ENCODE measurements at places on chromosomes 6 and 20.
A peak's percentile ranks its signal among the peaks of the same experiment; 100 is the strongest.

DNA sequence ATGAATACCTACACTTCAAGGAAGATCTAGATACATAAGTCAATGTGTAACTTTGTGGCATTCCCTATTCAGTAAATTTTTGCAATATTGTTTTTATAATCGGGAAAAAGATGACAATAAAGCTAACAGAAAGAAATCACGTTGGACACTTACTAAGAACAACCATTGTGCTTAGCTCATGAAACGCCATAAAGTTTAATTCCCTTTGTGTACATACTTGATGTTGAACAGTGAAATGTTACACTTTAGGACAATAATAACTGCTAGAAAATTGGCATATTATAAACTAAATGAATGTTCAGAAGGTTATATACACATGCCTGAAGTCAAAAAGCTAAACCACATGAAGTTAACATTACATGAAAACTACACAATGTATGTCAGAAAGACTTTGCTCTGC is 153.2 kb downstream of the TASP1 start:
- no peak for DNase-seq

DNA sequence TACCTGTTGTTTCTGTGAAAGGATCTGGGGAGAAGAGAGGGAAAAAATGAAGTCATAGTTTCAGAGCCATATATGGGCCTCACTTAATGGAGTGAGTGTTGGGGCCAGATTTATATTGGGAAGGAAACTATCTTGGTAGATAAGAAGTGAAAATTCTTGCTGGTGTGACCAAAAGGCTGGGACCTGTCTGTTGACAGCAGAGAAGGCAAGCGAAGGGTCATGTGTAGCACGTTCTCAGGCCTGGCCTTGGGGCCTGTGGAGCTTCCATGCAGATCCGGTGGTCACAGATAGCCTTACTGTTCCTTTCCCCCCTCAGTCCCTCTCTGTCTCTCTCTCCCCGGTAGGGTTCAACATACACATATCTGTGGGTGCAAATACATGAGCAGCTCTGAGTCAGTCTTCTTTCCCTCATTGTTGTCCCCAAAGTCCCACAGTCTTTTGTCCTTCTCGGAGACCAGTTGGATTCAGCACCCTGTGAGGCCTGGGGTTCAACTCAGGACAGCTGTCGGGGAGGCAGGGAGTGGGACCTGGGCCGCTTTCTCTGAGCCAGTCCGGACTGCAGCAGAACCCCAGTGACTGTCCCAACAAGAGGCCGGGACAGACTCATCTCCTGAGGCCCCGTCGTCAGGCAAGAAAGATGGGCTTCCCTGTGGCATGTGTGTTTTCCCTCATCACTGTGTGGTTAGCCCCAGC is 34.6 kb downstream of the PPP1R14C start:
- no peak for DNase-seq

DNA sequence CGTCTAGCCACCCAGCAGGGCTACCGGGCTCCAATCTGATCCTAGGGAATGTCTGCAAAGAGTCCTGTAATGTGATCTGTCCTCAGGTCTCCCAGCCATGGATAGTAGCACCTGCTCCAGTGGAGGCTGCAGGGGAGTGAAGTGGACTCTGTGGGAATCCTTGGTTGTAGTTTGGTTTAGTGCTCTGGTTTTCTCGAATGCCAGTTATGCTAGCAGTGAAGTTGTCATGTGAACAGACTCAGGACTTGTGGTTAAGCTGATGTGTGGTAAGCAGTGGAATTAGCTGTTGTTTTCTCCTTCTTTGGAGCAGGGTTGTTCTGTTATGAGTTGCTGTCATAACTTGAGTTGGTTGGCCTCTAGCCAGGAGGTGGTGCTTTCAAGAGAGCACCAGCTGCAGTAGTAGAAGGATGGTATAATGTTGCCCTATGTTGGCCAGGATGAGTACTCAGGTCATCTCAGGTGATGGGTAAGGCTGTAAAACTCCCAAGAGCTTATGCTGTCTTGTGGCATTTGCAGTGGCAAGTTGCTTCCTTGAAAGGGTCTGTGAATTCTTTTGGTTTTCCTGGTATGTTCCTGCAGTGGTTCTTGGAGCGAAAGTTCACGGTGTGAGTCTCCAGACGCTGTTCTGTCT is 390.2 kb downstream of the UTRN start:
- DNase-seq = no peak

- peak; percentile 37 for DNase-seq
Measured at GRCh38 chr6:111482188-111482958, 645 bp downstream of the REV3L start.

DNA sequence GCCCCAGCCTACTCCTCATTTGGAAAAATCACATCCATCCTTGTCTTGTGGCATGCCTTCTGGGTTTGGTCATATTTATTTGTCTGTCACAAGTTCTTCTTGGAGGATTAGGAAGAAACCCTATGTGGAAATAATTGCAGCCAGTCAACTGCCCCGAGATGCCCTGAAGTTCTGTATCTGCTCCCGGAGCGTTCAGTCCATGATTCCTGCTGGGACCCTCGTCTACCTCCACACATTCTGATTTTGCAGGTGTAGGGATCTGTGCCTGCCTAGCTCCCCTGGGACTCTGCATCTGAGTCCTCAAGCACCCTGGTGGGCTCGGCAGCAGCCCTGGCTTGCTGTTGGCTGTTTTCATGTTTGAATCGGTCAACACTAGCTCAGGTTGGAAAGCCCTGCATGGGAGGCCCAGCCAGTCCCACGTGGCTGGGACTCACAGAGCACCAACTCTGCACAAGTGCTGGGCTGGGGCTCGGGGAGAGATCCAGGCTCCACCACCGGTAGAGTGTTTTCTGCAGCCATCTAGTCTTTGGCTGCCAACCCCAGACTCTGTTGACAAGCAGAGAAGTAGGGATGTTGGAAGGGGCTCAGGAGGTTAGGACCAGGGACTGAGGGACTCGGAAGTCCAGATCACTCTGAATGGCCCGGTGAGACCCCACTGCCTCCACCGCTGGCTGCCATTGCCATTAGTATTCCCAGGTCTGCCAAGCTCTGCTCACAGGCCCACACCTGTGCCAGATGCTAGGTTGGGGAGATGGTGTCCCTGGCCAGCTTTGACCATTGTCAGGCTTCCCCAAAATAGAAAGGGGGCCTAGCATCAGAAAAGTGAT is 183.5 kb upstream of the CST7 start:
- DNase-seq = no peak

GRCh38 chr6:40630051-40630450 is 42.9 kb upstream of the LRFN2 start:
- DNase-seq = no peak

GRCh38 chr6:167993169-167993568 is 4.3 kb upstream of the KIF25 start:
- DNase-seq = no peak

- no peak for DNase-seq
Measured at GRCh38 chr6:39930540-39930939, 3.7 kb downstream of the MOCS1 start.

GRCh38 chr6:3455569-3456394 is 1.1 kb downstream of the SLC22A23 start:
- peak; percentile 11 for DNase-seq

DNA sequence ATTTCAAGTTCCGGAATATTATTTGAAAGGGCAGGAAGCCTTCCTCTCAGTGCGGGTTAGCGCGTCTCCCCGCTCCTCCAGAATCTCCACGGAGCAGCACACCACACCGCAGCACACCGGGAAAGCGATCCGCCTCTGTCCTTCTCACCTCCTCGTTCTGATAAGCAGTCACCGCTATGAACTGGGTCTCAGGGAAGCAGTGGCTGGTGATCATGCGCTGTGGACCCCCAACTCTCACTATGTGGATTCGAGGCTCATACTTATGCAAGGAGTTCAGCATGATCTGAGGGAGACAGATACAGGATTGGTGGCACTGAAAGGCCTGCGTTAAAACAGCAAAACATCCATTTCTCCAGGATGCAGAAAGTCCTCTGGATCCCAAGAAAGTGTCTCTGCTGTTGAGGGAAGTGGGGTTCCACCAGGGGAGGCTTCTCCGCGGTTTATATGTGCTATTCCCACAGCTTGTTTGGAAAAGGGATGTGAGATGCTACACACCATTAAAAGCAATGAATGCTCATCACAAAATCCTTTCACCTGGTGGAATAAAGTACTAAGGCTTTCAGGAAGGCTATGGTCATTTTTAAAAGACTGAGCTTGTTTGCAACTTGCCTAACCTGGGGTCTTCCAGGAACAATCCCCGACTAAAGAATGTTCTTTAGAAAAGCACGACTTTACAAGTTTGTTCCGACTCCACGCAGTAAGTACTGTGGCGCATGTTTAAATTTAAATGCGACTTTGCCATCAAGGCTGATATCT is 1.9 kb downstream of the TBXT start:
- no peak for DNase-seq

DNA sequence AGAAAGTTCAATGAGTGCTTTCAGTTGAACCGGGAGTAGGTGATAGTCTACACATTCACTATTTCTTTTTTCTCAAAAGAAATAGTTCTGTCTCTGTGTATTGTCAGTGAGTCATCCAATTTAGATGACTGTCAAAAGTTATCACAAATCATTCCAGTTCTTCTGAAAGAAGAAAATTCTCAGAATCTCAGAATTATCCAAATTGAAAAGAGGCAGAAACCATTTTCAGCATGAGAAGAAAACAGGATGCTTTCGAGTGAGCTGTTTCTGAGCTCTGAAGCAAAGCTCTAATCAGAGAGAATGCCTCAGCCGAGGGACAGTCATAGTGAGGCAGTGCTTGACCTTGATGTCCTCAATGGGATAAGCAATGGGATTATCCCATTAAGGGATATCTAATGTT is 97.9 kb downstream of the HUS1B start:
- DNase-seq = no peak

GRCh38 chr6:23306251-23306950 is 737.0 kb downstream of the HDGFL1 start:
- DNase-seq = no peak

GRCh38 chr6:104885518-104886043 is 25.9 kb upstream of the HACE1 start:
- DNase-seq = no peak

- no peak for DNase-seq
Measured at GRCh38 chr6:33591424-33592032, 11.5 kb upstream of the BAK1 start.

DNA sequence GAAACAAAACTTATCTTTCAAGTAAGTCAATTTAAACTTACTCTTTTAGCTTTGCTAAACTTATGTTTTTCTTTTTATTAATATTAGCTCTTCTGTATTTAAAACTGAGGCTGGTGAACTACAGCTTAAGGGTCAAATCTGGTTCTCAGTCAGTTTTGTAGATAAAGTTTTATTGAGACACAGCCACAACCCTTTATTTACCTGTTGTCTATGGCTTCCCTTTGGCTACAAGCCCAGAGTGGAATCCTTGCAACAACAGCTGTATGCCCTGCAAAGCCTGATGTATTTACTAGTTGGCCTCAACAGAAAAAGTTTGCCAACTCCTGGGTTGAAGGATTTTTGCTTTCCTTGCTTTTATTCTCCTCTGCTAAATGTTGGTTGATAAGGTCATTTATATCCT is 491.4 kb upstream of the RNF217 start:
- no peak for DNase-seq

DNA sequence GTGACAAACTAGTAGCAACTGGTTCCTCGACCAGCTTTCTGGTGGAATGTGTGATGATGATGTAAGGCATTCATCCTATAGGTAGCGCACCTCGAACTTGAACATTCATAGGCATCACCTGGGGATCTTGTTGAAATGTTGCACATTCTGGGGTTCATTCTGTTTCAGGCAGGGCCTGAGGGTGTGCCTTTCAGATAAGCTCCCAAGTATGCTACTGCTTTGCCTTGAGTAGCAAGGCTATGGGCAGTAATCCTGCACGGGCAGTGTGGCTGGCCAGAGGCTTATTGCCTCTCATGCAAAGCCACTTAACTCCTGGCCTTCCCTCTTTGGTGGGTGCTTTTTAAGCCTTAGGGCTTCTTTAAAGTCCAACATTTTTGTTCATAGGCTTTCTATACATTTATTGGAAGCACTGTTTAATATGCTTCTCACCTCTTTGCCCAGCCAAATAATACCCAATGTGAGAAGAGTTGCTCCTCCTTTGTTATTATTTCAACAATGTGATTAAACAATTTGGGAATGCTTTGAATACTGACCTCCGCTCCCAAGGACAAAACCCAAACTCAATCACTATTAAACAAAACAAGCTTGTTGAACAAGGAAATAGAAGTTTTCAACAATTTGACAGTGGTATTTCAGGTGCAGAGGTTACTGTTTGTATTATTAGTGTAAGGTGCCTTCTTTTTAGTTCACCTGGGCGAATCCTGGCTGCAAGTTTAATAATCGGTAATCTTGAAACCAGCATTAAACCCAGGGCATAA is 57.5 kb downstream of the JARID2 start:
- DNase-seq = no peak

GRCh38 chr6:134422426-134423231 is 104.7 kb upstream of the SGK1 start:
- DNase-seq = no peak

DNA sequence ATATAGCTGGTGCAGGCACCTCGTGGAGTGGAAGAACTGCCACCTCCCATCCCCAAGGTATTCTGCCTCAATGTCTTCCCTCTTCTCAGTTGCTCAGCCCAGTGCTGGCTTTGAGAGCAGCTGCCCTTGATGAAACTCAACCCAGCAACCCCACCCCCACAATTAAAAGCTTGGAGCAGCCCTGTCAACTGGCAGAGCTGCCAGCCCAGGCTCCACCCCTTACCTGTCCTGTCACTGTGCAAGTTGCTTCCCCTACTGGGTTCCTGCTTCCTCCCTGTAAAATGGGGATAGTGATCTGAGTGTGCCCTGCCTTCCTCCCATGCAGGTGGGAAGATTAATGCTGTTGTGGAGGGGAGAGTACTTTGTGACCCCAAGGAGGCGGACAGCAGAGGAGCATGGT is 4.5 kb downstream of the TMEM63B start:
- DNase-seq = no peak

DNA sequence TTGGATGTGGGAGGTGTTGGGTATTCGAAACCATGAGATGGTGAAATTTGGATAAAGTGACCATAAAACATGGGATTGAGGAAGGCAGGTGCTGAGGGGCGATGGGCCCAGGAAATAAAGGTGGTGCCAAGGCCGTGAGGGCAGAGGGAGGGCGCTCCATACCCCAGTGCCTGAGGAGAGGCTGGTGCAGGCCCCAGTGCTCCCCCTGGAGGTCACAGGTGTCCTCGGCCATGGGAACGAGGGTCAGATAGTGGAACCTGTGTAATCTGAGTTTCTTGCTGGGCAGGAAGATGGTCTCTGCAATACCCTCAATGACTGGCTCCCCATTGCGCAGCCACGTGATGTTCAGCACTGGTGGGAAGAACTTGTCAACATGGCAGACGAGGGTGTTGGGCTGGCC is 16.2 kb downstream of the HLA-DPB1 start:
- peak; percentile 64 for DNase-seq

GRCh38 chr20:24720957-24721356 is 228.1 kb upstream of the CST7 start:
- no peak for DNase-seq

DNA sequence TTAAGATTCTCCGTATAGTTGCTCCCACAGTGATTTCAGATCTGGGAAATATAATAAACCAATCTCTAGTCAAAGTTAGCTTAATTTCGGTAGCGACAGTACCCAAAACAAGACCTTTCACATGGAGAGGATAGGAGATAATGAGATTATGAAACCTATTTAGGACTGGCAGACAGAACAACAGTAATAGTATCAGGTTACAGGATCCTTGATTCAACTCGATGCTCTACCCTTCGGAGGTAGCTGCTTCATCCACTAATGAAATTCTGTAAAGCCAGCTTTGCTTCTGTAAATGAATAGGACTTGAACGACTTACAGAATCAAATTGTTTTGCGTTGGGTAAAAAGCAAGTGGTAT is 534 bp upstream of the AKIRIN2 start:
- DNase-seq = no peak
